Cerebellar cortex (tissue), 1 donor: ENCODE measurements at places on chromosomes 2 and 18.

- no peak for DNase-seq
Observed at GRCh38 chr2:78077633-78078032, 555.5 kb upstream of the LRRTM4 start.

- no peak for DNase-seq
Observed at GRCh38 chr18:74184875-74185274, 36.6 kb downstream of the TIMM21 start.

DNA sequence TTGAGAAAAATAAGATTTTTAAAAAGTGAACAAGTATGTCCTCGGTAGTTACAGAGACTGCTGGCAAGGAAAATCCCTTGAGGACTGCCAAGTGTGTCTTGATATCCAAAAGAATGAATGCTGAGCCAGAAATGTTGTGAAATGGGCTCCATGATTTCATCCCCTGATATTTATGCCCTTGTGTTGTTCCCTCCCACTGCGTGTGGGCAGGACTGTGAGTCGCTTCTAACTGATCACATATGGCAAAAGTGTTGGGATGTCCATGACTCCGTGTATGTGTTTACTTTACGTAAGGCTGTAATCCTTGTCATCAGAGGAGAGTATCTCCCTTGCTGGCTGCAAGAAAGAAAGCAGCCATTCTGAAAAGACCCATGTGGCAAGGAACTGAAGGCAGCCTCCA is 285.1 kb downstream of the SS18 start:
- DNase-seq: no peak

DNA sequence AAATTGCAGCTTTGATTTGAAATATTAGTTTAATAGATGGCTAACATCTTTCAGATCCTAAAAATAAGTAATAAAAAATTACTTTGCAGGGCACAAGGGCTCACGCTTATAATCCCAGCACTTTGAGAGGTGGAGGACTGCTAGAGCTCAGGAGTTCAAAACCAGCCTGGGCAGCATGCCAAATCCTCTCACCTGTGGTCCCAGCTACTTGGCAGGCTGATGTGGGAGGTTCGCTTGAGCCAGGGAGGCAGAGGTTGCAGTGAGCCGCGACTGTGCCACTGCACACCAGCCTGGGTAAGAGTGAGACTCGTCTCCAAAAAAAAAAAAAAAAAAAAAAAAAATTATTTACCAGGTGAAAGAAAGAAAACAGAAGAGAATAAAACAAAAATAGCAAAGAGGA is 449.8 kb downstream of the NRXN1 start:
- peak; percentile 59 for DNase-seq

- DNase-seq: no peak
Observed at GRCh38 chr2:59875836-59876235, 677.6 kb downstream of the BCL11A start.

DNA sequence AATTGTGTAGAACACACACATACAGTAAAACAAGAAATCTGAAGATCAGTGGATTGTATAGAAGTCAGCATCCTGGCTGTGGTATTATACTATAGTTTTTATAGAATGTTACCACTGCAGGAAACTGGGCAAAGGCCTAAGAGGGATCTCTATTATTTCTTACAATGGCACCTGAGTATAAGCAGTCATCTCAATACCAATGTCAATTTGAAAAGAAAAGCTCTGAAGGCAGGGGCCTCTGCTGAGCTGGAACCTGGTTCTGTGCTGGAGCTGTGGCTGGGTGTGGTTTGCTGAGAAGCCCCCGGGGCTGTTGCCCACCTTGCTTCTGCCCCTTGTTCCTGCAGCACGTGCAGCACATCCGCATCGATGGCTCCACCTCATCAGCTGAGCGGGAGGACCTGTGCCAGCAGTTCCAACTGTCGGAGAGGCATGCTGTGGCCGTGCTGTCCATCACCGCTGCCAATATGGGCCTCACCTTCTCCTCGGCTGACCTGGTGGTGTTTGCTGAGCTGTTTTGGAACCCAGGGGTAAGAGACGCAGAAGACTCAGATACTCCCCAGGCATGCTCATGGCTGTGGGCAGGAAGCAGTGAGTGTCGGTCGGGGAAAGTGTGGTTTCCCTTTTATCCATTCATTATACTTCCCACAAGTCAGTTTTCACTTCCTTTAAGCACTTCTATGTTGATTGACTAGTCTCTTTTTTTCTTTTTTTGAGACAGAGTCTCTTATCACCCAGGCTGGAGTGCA is 23.5 kb upstream of the RPL37A start:
- DNase-seq: no peak

- DNase-seq: no peak
Observed at GRCh38 chr18:21826641-21827302, 86.2 kb downstream of the MIB1 start.

DNA sequence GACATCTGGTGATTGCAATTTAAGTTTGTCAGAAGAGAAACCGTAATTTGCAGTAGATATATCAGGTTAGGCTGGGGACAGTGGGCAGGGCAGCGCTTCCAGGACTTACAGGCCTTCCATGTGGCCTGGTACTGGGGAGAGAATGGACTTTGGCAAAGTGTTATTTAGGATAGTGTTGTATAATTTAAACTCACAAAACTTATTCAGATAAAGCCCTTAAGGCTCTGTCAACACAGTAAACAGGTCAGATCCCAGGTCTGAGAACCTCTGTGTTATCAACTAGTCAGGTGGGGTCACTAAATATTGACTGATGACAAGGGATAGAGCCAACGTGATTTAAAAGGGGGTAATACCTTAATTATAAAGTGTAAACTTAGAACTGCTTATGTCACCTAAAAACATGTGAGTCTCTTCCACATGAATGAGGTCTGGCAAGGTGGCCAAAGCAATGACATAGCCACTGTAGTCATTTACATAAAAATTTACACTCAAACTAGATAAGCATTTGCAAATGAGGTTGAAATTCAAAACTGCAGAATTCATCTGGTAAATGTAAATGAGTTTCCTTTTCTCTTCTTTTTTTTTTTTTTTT is 80.2 kb upstream of the DNMT3A start:
- DNase-seq: no peak

- DNase-seq: peak; percentile 47
Observed at GRCh38 chr2:186503827-186504606, 18.0 kb downstream of the ZC3H15 start.

- DNase-seq: no peak
Observed at GRCh38 chr2:24363301-24363700, 3.0 kb upstream of the ITSN2 start.

- no peak for DNase-seq
Observed at GRCh38 chr2:45984896-45985473, 312.2 kb upstream of the EPAS1 start.

GRCh38 chr2:37493425-37493824 is 149.0 kb downstream of the QPCT start:
- no peak for DNase-seq

DNA sequence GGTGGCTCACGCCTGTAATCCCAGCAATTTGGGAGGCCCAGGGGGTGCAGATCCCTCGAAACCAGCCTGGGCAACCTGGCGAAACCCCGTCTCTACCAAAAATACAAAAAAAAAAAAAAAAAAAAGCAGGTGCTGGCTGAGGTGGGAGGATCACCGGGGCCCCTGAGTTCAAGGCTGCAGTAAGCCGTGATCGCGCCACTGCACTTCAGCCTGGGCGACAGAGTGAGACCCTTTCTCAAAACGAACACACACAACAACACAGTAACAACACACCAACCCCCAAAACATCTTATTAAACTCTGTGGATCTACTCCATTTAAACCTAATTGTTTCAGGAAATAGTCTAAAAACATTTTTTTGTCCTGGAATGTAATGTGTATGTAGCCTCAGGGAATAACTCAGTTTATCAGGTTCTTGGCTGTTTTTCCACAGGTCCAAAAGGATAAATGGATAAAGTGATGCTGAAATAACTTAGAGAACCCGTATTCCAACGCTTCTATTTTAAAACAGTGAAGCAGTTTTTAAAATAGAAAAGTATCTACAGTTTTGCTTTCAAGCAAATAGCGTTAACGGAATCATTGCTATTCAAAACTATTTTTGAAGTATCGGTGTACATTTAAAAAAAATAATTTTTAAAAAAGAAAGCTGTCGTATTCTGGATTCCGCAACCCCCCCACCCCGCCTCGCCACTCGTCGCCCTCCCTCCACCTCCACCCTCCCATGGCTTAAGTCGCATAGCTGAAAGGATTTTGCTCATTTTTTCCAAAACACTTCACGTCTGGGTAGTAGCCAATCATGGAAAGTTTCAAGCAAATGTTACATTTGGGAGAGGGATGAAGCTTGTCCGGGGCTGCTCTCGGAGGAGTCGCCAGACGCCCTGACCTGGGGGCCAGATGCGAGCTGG is 895 bp upstream of the GLS start:
- DNase-seq: no peak

- DNase-seq: peak; percentile 11
Observed at GRCh38 chr2:23385748-23386338, 864 bp downstream of the KLHL29 start.

DNA sequence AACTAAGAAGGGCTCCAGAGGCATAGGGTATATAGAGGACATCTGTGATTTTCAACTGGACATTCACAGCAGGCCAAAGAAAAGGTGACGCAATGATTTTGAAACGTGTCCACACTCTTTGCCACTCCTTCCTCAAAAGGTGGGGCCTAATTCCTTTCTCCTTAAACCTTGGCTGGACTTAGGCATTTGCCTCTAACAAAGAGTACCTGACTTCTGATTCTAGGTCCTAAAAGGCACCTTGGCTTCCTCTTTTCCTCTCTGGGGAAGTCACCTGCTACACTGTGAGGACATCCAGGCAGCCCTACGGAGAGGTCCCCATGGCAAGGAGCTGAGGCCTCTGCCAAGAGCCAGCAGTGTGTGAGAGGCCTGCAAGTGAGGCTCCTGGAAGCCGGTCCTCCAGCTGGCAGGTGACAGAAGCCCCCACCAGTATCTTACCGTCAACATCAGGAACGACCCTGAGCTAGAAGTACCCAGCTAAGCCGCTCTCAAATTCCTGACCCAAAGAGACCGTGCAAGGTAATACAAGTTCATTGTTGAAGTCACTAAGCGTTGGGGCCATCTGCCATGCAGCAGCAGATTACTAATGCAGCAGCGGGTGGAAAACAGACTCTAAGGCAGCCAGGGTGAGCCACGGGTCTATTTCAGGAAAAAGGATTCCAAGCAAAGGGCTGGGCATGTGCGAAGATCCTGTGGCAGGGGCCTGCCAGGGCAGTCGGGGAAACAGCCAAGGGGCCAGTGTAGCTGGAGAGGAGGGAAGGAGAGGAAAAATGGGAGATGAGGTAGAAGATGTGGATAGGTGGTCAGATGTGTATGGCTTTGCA is 7.4 kb upstream of the HES6 start:
- DNase-seq: no peak

- DNase-seq: no peak
Observed at GRCh38 chr2:240280621-240281020, 140.2 kb upstream of the OTOS start.

GRCh38 chr2:10404324-10405143 is 43.6 kb downstream of the ODC1 start:
- DNase-seq: no peak

- DNase-seq: no peak
Observed at GRCh38 chr2:187505065-187505672, 49.1 kb downstream of the TFPI start.

DNA sequence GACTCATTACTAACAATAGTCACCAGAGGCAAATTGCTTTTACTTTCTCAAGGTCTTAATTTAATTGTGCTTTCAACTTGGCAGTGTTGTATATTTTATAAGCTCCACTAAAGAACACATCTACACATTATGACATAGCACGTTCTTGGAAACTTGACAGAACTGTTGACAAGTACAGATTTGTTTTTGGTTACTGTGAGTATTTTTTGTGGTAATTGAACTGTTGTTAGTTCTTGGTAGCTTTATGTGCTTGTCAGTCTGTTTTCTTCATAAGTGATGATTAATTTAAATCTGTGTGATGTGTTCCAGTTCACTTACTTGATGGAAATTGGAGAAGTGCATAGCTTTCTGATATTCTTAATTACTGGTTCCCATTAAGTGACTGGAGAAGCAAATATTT is 63.9 kb downstream of the COMMD1 start:
- DNase-seq: no peak

DNA sequence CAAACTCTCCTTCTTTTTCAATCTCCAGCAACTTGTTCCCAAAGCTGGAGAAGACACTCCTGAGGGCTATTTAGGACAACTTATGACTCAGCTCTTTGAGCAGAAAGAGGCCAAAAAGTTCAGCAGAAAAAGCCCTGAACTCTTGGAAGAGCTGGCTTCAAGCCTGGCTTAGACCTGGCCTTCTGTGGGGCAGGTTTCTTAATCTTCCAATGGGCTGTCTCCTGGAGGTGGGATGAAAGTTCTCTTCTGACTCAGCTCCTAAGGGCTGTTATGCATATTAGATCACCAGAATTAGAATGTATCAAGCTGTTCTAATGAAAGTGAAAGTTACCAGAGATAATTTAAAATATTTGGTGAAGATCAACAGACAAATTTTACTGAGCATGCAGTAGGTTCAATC is 129.4 kb downstream of the RAD51AP2 start:
- no peak for DNase-seq
